Right cardiac atrium (tissue), 5 donors: ENCODE measurements at places on chromosomes 12 and 14. TPM values are rescaled to one million over a fixed set of nuclear protein-coding genes. Genes with fewer than 3 reads are reported as not detected.

The TAS2R42 gene
- polyA plus RNA-seq = not detected

DNA sequence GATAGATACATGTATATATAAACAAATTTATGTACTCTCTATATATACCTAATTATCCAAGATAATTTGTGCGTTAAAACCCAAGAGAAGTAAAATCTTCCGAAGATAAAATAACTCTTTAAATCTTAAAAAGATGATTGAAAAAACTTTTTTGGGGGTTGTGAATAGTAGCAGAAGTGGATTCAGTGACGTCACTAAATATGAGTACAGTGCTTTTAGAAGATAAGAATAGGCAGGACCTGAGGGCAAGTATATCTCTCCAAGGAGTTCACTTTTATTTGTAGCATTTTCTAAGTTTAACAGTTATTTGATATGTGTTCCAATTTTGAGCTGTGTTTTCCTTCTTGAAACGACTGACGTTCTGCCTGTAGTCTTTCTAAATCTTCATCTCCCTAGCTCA, 319.8 kb downstream of the PPFIA2 start:
- DNase-seq = no peak

DNA sequence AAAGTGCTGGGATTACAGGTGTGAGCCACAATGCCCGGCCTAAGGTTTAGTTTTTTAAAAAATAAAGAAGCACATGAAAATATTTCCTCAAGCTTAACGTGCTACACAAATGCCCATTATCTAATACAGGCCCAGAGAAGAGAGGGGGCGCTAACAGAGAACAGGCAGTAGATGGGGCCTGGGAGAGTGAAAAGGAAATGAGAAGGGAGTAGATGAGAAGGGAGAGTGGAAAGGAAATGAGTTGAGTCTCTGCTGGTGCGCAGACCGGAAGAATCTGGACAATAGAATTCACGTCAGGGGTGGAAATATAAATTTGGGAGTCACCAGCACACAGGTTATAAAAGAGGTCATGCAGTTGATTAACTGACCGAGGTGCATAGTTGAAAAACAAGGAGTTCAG, 10.7 kb downstream of the PXN start:
- no peak for DNase-seq

DNA sequence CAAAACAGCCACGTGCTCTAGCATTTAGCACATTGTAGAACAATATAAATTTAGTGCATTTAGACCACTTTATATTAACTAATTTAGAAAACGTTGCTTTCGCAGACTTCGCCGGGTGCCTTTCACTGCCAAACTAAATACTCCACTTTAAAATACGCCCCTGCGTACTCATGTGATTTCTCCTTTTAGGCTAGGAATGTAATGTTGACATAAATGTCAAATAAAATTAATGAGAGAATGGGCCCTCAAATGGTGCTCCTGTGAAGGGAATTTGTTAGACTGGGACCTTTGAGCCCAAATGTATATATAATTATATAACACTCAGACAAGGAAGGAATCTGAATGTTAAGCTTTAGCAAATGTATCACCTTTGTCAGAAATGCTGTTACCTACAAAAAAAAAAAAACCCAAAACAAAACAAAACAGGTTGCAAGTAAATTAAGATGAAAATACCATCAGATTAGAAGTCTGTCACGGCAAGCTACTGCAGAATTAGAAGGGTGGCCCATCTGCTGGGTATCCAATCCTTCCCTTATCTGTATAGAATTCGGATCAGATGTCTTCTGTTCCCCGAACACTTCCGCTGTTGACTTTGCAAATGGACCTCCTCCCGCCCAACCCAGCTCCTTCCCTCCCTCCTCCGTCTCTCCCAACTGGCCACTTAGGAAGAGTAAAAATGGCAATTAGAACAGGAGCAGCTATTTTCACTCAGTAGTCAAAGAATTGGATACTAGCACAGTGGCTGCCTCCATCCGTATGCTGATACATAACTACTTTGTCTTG, 159.3 kb upstream of the FOXN3 start:
- DNase-seq = no peak

DNA sequence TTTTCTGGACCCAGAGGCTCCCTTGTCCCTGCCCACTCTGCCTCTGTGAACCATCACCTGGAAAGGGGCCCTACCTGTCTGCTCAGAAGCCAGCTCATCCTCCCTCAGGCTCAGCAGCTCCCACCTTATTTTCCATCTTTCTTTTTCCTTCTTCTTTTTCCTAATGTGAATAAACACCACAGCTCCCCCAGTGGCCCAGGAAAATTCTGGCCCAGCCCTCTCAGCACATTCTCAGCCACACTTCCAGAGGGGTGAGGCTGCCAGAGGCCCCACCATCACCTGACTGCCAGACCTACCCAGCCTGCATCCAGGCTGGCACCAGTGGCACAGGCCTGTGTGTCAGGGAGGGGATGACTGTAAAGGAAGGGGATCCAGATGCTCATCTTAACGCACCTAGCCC, 23.0 kb downstream of the ZFHX2 start:
- no peak for DNase-seq

DNA sequence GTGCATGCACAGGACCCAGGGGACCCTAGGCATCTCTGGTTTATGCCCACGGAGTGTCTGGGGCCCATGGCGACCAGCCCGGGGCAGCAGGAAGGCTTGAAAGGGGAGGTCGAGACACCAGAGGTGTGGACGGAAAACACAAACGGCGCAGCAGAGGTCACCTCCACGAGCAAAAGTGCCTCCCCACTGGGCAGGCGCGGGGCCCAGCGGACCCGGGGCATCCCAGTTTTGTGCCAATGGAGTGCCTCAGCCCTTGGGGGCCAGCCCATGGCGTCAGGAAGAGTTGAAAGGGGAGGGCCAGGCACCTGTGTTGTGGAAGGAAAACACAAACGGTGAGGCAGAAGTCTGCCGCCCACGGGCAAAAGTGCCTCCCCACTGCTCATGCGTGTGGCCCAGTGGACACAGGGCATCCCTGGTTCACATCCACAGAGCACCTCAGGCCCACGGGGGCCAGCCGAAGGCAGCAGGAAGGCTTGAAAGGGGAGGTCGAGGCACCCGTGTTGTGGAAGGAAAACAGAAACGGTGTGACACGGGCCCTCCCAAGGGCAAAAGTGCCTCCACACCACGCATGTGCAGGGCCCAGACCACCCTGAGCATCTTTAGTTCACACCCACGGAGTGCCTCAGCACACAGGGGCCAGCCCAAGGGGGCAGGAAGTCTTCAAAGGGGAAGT, 378.8 kb downstream of the ALG10 start:
- DNase-seq = peak; percentile 27
